ENCODE measurements at places on chromosomes 3 and 15.
A peak's percentile ranks its signal among the peaks of the same experiment; 100 is the strongest.

GRCh38 chr3:120396469-120396868, 47.3 kb upstream of the LRRC58 start:
- no peak for DNase-seq

DNA sequence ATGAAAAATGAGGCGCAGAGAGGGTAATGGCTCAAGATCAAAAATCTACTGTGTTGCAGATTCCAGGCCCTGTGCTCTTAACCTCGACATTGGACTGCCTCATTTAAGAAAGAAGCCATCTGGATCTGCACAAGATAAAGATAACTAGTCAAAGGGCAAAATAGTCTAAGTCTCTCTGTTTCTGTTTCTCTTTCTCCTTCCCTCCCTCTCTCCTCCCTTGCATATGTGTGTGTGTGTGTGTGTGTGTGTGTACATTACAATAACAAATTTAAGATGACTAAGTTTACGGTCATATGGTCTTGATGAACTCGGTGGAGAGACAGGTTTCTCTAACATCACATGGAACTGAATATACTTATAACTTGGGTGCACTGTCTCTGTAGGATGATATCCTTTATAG, 69.2 kb downstream of the MEIS2 start:
- DNase-seq = no peak

DNA sequence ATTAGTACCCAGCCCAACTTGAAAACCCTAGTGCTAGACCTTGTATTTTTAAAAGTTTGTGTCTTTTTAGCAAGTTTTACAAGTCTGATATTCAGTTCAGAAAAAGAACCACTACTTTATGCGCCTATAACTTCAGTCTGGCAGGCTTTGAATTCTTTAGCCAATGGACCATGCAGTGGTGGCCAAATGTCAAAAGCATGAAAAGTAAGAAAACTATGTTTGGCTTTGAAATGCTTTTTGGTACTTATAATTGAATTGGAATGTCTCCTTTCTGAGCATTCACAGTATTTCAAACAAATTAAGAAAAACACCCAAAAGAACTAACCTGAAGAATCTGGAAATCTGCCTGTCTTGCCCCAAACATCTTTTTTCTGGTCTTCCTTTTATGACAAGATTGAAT, 12.8 kb downstream of the WDR48 start:
- DNase-seq = no peak

GRCh38 chr3:129625072-129625874, 18.8 kb upstream of the PLXND1 start:
- DNase-seq = peak; percentile 41

DNA sequence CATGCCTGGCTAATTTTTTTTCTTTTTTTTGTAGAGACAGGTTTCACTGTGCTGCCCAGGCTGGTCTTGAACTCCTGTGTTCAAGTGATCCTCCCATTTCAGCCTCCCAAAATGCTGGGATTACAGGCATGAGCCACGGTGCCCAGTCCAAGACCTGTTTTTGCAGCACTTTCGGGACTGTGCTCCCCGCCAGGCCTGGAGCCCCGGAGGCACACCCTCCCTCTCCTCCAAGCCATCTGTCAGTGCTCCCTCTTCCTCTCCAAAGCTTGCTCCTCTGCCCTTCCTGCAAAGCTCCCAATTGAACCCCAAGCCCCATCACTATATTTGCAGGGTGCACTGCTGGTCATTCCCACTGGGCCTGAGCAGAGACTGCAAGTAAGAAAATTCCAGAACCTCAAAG, 98.1 kb downstream of the CORO2B start:
- DNase-seq = no peak

DNA sequence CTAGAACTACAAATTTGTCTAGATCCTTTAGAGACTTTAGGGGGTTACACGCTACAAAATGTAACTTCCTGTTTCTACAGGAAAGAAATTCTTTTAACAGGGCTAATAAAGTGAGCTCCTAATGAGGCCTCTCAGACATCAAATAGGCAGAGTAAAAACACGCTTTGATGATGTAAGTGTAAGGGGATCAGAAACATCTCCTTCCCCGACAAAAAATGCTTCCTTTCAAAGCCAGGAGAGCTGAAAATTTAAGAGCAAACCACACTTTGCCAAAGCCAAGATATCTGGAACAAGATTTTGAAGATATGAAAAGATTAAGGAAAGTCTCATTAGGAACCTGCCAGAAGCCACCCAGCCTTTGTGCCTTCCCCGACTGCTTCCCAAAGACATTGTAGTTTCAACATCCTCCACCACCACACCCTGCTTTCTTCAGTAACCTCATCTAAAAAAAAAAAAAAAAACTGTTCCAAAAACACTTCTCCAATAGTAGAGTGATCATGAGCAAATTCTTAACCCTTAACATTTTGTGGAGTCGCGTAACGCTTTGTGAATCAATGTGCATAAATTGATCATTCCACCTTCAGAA, 505.0 kb upstream of the THBS1 start:
- no peak for DNase-seq

- no peak for DNase-seq
Observed at GRCh38 chr15:79844221-79844620, 52.6 kb downstream of the MTHFS start.

- no peak for DNase-seq
Observed at GRCh38 chr3:107024551-107025026, 352.6 kb upstream of the CCDC54 start.

- DNase-seq = no peak
Observed at GRCh38 chr15:52191207-52191606, at the start of gene GNB5. Gene GNB5, minus strand, starts transcription at chr15:52191392. Its CDS starts 6,716 bp downstream, at chr15:52184676.

GRCh38 chr15:73794443-73795133, 41.4 kb upstream of the INSYN1 start:
- no peak for DNase-seq

GRCh38 chr15:38195191-38195901, 57.3 kb upstream of the SPRED1 start:
- DNase-seq = no peak

DNA sequence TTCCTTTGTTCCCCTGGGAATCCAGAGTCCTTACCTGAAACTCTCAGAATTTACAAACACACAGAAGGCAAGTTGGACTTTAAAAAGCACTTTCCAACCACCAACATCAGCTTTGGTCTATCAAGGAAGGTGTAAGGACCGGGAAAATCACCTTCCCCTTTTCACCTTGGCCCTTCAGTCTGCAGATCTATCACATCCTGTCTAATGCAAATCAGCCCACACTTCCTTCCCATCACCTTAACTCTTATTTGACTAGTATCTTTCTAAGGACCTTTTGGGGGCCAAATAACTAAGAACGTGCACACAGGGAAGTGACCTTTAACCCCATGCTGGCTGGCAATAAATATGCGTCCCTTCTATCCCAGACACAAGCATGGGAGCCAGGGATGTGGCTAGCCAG, 320.6 kb downstream of the ARRDC4 start:
- no peak for DNase-seq

- no peak for DNase-seq
Observed at GRCh38 chr15:101206176-101206591, 45.7 kb downstream of the CHSY1 start.

- no peak for DNase-seq
Observed at GRCh38 chr3:32961189-32961715, 9.8 kb downstream of the CCR4 start.

- DNase-seq = no peak
Observed at GRCh38 chr15:92902737-92903593, 2.8 kb downstream of the CHD2 start.

DNA sequence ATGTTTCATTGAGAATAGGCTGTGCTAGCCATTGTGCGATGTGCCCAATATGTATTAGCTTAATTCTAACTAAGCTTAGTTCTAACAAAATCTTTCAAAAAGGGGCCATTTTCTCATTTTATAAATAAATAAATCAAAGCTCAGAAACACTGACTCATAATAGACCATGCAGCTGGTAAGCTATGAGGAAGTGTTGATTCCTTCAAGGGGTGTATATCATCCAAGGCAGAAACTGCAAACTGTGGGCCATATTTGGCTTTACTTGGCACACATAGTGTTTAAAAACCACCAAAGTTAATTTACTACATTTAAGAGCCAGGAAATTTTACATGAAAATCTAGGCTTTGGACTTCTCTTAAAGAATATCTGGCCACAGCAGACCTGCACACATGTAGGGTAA, 136.5 kb downstream of the ZNF621 start:
- DNase-seq = no peak
